ENCODE measurements at places on chromosomes 5 and 9.

GRCh38 chr5:9072701-9073100, 473.2 kb downstream of the SEMA5A start:
- no peak for DNase-seq

GRCh38 chr9:100579665-100580064, 1.8 kb downstream of the CAVIN4 start:
- DNase-seq: no peak

DNA sequence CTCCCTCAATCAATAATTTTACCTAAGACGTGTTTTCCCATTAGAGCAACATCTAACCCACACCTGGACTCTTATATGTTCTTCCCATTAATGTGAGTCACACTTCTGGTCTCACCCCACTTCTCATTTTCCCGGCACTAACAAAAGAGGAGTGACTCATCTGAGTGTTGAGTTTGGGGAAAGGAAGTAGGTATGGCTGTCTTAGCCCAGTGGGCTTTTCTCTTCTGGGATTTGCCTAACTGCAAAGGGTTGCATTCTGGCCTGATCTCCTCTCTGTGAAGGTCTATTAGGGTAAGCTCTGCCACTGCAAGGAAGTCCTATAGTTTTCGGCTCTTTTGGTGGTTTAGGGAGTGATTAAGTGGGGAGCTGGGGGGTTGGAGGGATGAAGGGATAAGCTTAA, 195.6 kb downstream of the KIAA0825 start:
- no peak for DNase-seq

- no peak for DNase-seq
These were observed 10.8 kb downstream of the TSPAN17 start for GRCh38 chr5:176658007-176658599.

GRCh38 chr9:94861589-94862272, 135.2 kb downstream of the AOPEP start:
- DNase-seq: no peak

- no peak for DNase-seq
These were observed 101.9 kb downstream of the NFIB start for GRCh38 chr9:14212077-14212476.

GRCh38 chr9:38347271-38347671, 45.2 kb upstream of the ALDH1B1 start:
- no peak for DNase-seq

DNA sequence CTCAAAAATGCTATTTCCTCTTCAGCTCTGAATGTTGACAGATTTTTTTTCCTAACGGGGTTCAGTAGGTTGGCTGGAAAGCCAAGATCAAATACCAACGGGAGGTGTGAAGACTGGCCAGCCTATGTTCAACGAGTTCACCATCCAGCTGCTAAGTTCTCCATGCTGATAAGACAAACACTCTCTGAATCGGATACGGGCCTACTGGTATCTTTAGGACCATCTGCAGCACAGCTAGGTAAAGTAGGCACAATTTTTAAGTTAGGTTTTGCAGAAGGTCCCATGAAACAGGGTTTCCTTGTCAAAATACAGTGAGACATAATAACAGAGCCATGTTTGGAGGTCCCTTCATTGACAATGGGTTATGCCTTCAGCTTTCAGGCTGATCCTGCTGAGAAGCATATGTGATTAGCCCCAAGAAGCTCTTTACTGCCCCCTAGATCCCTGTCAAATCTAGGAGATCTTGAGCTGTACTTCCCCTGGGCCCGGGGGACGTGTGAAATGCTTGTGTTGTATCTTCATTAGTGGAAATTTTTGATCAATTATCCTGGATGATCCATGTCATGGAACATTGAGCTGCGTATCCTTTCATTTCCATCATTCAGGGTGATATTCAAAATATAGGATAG, 60.6 kb downstream of the PGM5 start:
- no peak for DNase-seq

DNA sequence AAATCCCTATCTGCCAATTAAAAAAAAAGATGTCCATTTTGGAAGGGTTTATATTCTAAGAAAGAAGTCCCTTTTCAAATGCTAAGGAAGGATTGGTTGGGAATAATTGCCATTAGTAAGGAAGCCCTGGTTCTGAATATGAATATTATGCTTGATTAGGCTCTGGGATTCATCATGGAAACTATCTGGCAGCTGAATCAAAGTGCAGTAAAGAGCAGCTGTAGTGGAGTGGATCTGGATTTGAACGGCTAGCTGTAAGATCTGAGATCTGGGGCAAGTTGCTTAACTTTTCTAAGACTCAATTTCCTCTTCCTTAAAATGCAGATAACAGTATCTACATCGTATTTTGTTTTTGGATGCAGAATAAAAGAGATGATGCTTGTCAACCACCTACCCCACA, 10.5 kb downstream of the IL12B start:
- DNase-seq: no peak

DNA sequence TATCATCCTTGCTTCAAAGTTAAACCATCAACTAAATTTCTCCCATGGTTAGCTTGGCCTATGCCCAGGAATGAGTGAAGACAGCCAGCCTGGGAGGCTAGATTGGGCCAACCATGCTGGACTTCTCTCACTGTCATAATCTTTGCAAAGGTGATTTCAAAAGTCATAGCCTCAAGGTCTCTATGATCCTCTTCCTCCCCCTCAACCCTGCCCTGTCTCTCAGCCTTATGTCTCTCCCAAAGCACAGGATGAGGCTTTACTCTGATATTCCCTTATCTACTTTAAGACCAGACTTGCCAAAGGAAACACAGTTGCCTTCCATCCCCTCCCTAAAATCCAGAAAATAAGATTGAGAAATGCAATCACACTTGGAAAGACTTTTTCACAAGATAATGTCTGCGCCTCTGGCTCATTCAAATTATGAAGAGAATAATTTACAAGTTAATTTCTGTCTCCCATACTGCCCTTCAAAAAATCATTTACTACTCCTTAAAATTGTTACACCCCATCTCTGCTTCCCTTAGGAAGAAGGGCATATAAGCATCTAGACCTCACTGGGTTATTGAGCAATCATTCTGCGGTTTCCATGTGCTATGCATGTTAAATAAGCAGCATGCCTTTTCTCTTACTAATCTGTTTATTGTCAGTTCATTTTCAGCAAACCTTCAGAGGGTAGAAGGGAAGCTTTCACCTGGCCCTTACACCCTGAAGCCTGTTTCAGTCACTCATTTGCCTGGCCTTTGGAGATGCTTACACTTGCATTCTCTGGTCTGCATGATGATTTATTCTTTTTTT, 113.8 kb upstream of the ANKRD55 start:
- DNase-seq: no peak

GRCh38 chr9:112377087-112377486, 2.8 kb upstream of the HSDL2 start:
- no peak for DNase-seq

DNA sequence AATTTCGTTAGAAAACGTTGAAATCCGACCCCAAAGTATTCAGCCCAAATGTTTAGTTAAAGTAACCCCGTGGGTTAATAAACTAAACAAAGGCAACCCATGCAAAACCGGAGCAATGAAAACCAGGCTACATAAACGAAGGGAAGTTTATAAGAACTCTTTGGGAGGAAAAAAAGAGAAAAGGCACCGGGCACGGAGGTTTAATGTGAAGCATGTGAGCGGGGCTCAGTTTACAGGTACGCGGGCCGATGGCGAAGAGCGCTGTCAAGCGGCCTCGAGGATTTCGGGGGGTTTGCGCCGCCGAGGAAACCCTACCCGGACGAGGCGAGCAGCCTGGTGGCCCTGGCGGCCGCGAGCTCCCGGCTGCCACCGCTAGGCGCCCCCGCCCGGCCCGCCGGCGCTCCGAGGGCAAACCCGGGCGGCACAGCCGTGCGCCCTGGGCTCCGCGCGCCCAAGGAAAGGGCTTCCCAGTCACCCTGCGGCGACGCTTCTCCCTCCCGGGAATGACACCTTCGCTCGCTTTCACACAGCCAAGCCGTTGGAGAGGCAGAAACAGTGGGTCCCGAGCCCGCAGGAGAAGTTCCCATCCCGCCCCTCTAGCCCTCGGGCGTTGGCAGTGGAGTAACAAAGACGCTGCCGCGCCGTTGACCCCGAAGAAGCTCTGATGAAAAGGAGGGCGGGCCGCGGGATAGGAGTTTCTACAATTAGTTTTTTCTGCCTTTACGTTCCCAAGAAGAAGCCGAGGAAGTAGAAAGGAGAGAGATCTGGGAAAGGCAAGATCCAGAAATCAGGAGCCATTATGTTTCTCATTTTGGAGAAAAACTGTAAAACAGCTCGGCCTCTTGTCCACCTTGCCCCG, 126.0 kb downstream of the TMEM174 start:
- DNase-seq: no peak

GRCh38 chr9:125239631-125240597, 1.2 kb downstream of the HSPA5 start:
- no peak for DNase-seq
